ENCODE measurements at places on chromosomes 1 and 21. TPM values are rescaled to one million over a fixed set of nuclear protein-coding genes. Genes with fewer than 3 reads are reported as not detected.

HHIPL2 gene
- not detected for total RNA-seq

EPHX1 gene
- 16.9 TPM for total RNA-seq

CDC20 gene
- 78.0 TPM for total RNA-seq

KPNA6 gene
- 50.7 TPM for total RNA-seq

S100A10 gene
- total RNA-seq: 77.2 TPM

CRYBG2 gene
- total RNA-seq: not detected

CYP4A11 gene
- total RNA-seq: not detected

FCRL4 gene
- total RNA-seq: not detected

PDZK1 gene
- total RNA-seq: 1.7 TPM

LENEP gene
- not detected for total RNA-seq

CREB3L4 gene
- 4.4 TPM for total RNA-seq

ARTN gene
- total RNA-seq: not detected

CD244 gene
- not detected for total RNA-seq

FASLG gene
- 0.28 TPM for total RNA-seq

ZBTB21 gene
- 13.6 TPM for total RNA-seq

SPATA45 gene
- not detected for total RNA-seq

ATAD3C gene
- total RNA-seq: not detected

CD164L2 gene
- total RNA-seq: not detected

BNIPL gene
- under 0.01 TPM for total RNA-seq

SHE gene
- total RNA-seq: not detected

C4BPA gene
- total RNA-seq: not detected

IFFO2 gene
- 14.5 TPM for total RNA-seq

TMEM240 gene
- total RNA-seq: 1.1 TPM
